Stromal cell of bone marrow (primary cell): ENCODE measurements at places on chromosomes 16 and 17.

- DNase-seq, result no peak
Measured at GRCh38 chr16:86044241-86044671, 145.3 kb downstream of the IRF8 start.

DNA sequence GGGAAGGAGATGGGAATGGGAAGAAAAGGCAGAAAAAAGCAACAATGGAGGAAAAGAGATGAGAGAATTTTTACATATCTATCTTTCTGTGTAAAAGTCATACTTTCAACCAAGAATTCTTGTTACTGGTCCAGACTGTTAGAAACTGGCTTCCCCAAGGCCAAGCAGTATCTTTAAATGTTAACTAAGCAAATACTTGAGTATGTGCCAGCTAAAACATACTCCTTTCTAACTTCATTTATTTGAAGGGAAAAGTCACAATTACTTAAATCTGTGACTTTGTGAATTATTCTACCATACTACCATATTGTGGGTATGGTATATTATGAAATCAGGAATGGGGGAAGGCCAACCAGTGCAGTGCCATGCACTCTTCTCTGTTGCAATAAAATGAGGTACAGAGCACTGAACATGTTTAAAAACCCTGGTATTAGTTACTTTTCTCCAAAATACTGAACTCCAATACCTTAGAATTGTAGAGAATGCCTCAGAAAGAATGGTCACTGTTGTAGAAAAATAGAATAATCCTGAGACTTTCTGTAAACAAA is 92.3 kb upstream of the C17orf78 start:
- no peak for DNase-seq

DNA sequence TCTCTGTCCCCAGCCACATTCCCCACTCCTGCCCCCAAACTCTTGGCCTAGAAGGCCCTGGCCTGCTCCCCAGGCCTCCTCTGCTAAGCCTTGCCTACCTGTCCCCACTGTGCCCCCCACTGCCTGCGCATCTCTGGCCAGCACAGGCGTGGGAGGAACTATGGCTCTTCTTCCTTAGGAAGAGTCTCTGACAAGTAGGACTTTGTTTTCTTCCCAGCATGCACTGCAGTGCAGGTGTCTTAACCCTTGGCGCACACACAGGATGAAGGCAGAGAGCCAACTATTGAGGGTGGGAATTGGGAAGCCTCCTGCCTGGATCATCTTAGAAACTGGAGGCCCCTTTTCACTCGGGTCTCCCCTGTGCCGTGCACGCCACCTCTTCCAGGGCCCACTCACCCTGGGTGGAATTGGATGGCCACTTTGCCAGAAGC is 3.6 kb downstream of the AMDHD2 start:
- no peak for DNase-seq

- DNase-seq, result no peak
Measured at GRCh38 chr17:9818760-9819159, 3.1 kb downstream of the GSG1L2 start.

- DNase-seq, result no peak
Measured at GRCh38 chr16:51807551-51807950, 656.5 kb upstream of the SALL1 start.

- no peak for DNase-seq
Measured at GRCh38 chr17:5820721-5821456, 236.6 kb upstream of the NLRP1 start.

GRCh38 chr16:77684181-77684526 is 38.2 kb upstream of the NUDT7 start:
- no peak for DNase-seq
